ENCODE measurements at places on chromosomes 1 and 21. TPM values are rescaled to one million over a fixed set of nuclear protein-coding genes. Genes with fewer than 3 reads are reported as not detected.

DNA sequence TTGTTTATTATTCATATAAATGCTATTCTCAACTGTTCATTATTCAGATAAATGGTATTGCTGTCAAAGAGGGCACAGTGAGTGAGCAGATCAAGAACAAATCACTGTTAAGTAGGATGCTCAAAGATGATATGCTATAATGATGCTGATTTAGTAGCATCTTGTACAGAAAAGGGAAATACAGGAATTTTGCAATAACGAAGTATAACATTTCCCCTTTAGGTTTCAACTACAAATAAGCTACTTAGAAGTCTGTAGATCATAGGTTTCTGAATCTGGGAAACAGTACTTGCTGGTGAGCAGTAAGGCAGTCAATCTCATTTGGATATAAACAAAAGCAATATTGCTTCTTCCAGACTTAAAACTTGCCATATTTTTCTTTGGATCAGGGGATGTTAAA lies 27.3 kb upstream of the RCOR3 start:
- no peak for DNase-seq

GRCh38 chr1:192104852-192105251 lies 53.4 kb upstream of the RGS18 start:
- no peak for DNase-seq

GRCh38 chr1:38153778-38154470 lies 107.3 kb upstream of the POU3F1 start:
- no peak for DNase-seq

- DNase-seq, result no peak
These were observed 4.4 kb downstream of the PLOD1 start for GRCh38 chr1:11938722-11939526.

- no peak for DNase-seq
These were observed 11.2 kb upstream of the XPR1 start for GRCh38 chr1:180620581-180620980.

GRCh38 chr1:117821382-117821755 lies 108.1 kb downstream of the GDAP2 start:
- DNase-seq, result no peak

- no peak for DNase-seq
These were observed 17.1 kb downstream of the PLCH2 start for GRCh38 chr1:2493218-2493617.

DNA sequence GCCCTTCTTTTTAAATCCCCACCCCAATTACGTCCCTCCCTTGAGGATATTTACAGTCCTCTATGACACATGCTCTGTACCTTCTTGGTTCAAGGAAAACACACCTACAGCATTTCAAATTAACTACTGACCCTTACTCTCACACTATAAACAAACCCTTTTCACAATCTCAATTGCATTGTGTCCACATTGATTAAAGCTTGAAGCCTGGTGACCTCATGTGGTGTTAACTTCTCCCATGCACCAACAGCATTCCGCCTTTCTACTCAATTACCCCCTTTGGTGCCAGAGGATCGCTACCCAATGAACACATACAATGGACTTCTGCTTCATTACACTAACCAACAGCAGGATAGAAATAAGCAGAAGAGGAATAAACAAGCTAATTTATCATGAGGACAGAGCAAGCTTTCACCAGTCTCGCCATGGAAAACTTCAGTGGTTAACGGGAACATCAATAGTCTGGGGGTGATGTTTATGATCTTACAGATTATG lies 15.2 kb downstream of the WLS start:
- no peak for DNase-seq

GRCh38 chr1:83626603-83627002 lies 372.3 kb downstream of the TTLL7 start:
- DNase-seq, result no peak

DNA sequence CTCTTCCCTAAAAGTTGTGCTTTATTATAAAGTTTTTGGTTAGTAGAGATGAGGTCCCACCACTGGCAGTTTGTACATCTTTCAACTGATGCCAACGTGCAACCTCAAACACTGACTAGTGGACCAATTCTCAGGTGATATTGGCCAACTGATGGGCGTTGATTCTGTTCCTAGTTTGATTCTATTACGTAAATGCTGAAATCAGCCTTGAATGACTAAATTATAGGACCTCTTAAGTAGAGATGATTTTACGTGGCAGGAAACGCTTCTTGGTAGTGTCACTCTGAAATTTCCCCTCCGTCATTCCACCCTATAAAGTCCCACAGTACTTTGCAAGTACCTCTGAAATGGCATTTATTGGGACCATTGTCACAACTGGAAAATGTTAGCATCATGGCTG lies 8.8 kb upstream of the FNDC7 start:
- no peak for DNase-seq

GRCh38 chr1:171488190-171488929 lies 3.0 kb downstream of the PRRC2C start:
- DNase-seq, result no peak

GRCh38 chr1:229127301-229127700 lies 143.6 kb upstream of the RAB4A start:
- no peak for DNase-seq

DNA sequence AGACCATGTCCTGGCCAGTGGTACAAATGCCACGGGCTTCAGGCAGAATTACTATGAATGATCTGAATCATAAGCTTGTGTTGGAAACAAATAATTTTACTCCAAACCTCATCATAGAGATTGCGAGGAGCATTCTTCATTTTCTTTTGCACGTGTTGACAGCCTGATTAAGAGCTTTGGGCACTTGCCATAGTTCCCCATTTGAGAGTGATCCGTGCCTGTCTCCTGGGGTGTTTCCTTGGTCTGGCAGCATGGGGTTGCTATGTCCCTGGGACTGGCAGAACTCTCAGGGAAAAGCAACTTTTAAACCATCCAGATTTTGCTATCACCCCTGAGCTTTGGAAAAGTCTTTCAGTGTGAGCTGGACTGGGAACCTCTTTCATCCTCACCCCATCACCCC lies 54.3 kb upstream of the KCNJ6 start:
- no peak for DNase-seq

DNA sequence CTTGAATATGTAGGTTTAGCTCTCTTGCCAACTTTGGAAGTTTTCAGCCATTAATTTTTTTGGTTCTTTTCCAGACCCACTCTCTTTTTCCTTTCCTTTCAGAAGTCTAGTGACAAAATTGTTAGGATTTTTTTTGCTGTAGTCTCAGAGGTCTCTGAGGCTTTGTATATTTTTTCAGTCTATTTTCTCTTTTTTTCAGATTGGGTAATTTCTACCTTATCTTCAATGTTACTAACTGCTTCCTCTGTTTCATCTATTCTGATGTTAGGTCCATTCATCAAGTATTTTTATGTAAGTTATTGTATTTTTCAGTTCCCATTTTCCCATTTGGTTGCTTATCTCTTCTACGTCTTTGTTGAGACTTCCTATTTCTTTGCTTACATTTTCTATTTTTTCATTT lies 15.7 kb downstream of the RGS2 start:
- no peak for DNase-seq

The TPTE gene
- not detected for total RNA-seq

The FGR gene
- 26.6 TPM for total RNA-seq

The PPM1J gene
- 0.64 TPM for total RNA-seq

The PCAT6 gene
- total RNA-seq, result 1.3 TPM

The FCGR3A gene
- 33.3 TPM for total RNA-seq

Measured in lung (tissue), 17 donors.